ENCODE measurements at places on chromosomes 16 and 17.
A peak's percentile ranks its signal among the peaks of the same experiment; 100 is the strongest.

DNA sequence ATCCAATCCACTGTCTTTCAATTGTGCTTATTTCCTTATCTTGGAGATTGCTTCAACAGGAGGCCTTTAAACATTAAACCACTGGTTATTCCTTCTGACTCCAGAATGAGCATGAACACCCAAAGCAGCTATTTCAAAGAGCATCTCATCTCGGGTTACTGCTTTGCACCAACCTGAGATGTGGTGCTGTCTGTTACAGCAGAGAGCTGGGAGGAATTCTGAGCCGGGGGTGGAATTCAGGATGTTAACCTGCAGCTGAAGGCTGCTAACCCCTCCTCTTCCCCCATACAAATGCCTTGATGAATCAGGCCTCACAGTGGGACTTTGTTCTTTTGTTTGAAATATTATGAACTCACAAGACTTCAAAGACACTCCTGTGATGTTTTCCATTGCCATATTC, 113.1 kb downstream of the SHISA9 start:
- DNase-seq = no peak

GRCh38 chr17:998111-998510, 1.2 kb downstream of the TIMM22 start:
- DNase-seq = no peak

GRCh38 chr17:67506966-67507365, 129.9 kb downstream of the PITPNC1 start:
- DNase-seq = no peak

GRCh38 chr16:87185308-87185707, 131.9 kb downstream of the C16orf95 start:
- DNase-seq = no peak

GRCh38 chr16:48358419-48358818, 26.8 kb downstream of the SIAH1 start:
- DNase-seq = no peak

GRCh38 chr17:57370037-57370581, 113.8 kb downstream of the MSI2 start:
- no peak for DNase-seq

- no peak for DNase-seq
These were observed 9.7 kb downstream of the PRR29 start for GRCh38 chr17:64007838-64008282.

DNA sequence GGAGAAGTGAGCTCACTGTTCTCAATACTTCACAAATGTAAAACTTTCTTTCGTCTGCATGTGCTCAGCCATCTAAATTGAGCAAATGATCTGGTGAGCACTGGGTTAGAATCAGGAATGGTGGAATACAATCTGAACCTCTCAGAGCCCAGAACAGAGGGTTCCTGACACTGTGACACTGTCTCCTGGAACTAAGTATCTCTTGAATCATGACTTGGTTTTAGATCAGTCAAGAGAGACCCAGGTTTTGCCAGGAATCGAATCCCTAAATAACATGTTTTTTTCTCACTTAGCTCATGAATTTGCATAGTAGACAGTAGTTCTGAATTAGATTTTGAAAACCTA, 49.3 kb downstream of the SF3B3 start:
- DNase-seq = no peak

DNA sequence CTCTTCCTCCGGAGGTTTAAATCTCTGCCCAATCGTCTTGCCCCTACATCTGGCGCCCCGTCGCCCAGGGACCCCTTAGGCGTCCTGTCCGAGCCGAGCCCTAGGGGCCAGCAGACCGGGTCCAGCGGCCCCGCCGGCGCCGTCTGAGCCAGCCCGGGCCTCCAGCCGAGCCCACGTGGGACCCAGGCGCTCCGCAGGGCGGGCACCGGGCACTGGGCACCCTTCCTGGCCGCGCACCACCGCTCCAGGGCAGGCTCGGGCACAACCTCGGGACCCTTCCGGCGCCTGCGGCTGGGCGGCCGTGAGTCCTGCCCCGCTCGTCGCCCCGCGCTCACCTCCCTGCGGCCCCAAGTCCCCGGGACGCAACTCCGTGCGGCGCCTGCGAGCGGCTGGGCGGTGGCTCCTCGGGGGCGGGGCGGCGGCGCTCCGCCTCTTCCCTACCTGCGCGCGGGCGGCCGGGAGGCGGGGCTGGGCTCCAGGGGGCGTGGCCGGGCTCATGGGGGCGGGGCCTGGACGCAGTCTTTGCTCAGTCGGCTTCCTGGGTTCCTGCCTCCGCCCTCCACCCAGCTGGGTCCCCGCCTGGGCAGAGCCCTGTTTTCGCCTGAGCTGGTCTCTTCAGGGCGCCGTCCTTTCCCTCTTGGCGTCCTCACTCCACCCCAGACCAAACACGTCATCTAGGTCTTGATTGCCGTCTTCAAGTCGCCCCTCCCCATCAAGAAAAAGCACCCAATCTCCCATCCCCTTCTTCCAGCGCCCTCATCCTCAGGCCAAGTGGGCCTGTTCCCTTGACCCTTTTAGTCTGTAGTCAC, at the start of gene RHBDF2:
RHBDF2 (minus strand) TSS at position 406 of the 809 bp plus-strand sequence. CDS start 19,899 bp downstream, outside the sequence.
- peak; percentile 18 for DNase-seq

- no peak for DNase-seq
These were observed 19.6 kb downstream of the TMC5 start for GRCh38 chr16:19437280-19437679.

GRCh38 chr17:74325743-74326379, at the start of gene KIF19:
TSS of gene KIF19 (plus strand) at chr17:74326226. CDS start at chr17:74326350, 124 bp downstream.
- peak; percentile 39 for DNase-seq

- DNase-seq = no peak
These were observed 22.8 kb upstream of the KDM6B start for GRCh38 chr17:7811251-7811650.

- DNase-seq = no peak
These were observed 7.3 kb downstream of the FASN start for GRCh38 chr17:82090549-82091263.
